Caudate nucleus (tissue), 63 donors: ENCODE measurements at places on chromosomes 12 and 14.

- DNase-seq, result no peak
These were observed 10.6 kb upstream of the NRDE2 start for GRCh38 chr14:90342327-90342726.

DNA sequence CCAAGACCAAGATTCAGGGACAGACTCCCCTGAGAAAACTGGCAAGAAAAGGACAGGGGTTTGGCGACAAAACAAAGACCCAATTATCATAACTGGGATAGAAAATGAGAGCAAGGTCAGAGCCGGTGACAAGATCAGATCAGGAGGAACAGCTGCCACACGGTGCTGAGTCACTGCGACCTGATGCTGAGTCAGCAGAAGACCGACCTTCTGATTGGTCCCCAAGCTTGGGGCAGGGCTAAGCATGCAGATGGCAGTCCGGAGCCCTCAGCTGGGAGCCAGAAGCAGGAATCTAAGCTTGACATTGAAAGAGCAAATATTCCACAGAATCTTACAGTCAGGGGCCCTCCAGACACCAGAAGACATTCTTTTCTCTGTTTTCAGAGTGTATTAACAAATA lies 19.1 kb upstream of the ARMH4 start:
- DNase-seq, result no peak

DNA sequence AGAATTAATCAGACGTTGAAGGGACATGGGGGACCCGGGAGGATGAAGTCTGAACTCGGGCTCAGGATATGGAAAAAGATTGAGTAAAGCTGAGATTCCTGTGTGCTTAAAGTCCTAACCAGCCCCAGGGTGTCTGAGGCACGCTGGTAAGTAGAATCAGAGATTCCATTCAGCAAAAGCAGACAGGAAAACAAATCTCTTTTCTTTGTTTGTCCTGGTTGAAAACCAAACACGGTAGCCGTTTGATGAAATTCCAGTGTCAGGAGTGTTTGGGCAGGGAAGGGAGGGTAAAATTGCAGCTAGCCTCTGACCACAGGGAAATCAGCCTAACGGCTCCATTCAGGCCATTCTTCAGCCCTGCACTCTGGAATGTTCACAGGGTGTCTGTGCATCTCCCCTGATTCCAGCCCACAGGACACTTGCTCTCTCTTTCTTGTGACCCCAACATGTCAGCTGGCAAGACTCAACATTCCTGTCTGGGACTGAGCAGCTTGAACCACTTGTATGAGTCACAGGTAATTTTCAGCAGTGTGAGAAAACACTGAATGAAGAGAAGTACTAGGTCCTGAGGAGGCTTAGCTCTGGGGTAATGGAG lies 31.0 kb downstream of the NINJ2 start:
- DNase-seq, result no peak

GRCh38 chr12:96338852-96339471 lies 61.3 kb downstream of the CDK17 start:
- no peak for DNase-seq

- peak; percentile 63 for DNase-seq
These were observed 6.0 kb upstream of the UBE2N start for GRCh38 chr12:93447555-93448290.

DNA sequence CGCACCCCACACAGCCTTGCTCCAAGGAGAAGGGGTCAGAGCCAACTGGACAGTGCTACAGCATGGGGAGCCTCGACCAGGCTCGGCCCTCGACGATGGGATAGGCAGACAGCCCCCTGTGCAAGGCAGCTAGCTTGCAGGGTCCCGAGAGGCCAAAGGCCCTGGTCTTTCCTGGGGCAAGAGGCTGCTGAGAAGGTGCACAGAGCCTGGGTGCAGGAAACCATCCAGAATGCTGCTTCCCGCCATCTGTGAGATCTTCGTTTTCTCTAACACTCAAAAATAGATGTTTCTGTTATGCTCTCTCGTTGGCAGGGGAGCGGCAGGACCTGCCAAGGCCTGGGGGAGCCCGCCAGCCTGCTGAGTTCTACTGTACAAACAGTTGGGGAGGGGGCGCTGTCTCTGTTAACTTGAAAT lies 168.0 kb upstream of the RTL1 start:
- DNase-seq, result no peak

- DNase-seq, result no peak
These were observed 34.2 kb downstream of the DHX37 start for GRCh38 chr12:124954771-124955170.

GRCh38 chr14:34699873-34700621 lies 14.3 kb downstream of the CFL2 start:
- no peak for DNase-seq

GRCh38 chr14:59273737-59274136 lies 85.3 kb downstream of the DAAM1 start:
- no peak for DNase-seq

- DNase-seq, result no peak
These were observed 27.5 kb downstream of the BCAT1 start for GRCh38 chr12:24921251-24922038.

DNA sequence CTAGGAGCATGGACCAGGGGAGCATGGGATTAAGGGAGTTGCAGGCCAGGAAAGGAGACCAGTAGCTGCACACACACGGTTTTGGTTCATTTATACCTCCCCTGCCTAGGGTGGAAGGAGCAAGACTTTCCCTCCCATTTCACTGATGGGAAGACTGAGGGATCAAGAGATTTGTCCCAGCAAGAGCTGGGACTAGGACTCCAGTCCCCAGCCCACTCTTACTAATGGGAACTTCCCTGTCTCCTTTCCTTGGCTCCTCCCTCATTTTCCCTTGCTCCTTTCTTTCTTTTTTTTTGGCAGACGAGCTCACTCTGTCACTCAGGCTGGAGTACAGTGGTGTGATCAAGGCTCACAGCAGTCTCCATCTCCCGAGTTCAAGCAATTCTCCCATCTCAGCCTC lies 13.0 kb downstream of the SCNN1A start:
- no peak for DNase-seq

DNA sequence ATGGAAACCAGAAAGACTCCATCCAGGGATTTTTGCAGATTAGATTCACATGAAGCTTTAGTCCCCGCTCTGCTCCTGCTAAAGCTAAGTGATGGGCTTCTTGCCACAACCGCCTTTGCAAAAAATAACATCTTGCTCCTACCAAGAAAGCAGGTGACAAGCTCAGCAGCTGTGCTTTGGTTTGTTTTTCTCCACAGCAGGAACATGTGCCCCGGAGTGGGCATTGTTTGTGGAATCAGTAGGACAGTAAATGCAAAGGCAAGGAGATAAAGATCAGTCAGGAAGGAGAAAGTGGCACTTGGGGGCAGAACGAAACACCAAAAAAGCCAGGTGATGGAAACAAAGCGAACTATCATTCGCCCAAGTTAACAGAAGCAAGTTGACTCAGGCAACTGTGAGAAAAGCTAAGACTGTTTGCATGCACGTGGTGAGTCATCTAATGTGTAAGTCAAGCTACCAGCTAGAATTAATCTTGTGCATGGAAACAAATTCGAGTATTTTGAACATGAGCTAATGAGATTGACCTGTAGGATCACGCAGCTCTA lies 165.5 kb upstream of the PLXNC1 start:
- DNase-seq, result no peak

DNA sequence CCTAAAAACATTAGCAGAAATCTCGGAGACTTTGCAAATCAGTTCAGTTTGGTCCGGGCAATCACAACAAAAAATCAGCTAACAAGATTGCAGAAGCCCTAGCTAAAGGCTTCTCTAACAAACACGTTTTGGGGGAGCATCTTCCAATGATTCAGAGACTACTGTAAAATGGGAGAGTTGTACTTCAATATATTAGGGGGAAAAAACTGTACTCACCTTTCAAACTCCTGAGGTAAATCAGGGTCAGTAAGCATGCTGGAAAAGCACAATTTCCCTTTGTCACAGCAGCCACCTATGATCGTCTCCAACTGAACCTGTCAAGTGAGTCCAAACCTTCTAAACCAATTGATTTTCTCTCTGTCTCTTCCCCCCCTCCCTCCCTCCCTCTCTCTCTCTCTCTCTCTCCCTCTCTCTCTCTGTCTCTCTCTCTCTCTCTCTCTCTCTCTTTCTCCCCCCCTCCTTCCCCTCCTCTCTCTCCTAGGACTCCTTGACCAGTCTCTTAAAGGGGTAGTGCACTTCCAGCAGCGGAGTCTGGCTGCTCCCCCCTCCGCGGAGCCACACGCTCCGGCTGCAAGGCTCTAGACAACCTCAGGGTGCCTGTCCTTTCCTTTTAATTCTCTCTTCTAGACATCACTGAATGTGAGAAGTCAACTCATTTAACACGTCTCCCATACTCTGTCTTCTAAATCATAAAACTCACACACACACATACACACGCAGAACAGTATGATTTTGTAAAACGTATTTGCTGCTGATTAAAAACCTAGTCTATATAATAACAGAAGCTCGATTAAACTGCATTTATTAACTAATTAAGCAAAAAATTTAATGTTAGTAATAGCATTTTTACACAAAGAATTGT lies at the start of gene SOX5:
Gene SOX5 (minus strand): TSS at position 323 of the 862 bp plus-strand sequence. CDS start 69 bp downstream, at position 254.
- no peak for DNase-seq

- DNase-seq, result no peak
These were observed 135.4 kb upstream of the NUDT4 start for GRCh38 chr12:93242154-93242972.

GRCh38 chr12:110543252-110543959 lies 39.7 kb downstream of the PPTC7 start:
- DNase-seq, result no peak

DNA sequence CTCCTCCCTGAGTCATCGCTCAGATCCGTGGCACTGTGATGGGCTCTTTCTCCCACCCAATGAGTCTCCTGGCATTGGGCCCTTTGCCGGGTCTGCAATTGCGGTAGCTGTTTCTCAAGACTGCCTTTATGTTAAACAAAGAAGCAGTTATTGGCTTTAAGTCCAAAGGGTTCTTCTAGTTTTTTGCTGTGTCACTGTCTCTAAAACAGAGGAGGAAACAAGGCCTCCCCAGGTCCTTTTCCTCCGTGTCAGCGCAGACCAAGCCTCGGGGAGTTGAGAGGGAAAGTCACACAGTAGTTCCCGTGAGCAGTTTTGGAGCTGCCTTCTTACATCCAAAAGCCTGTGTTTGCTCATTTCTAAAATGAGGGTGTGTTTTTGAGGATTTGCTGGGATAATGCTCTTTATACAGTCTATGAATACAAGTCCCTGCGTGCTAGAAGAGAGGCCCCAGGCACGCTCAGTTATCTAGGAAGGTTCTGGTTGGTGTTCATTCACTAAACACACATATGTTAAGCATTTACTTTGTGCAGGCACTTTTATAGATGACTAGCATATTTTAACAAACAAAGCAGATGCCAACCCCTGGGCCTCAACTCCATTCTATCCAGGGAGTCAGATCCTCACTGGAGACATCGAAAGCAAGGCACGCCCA lies 126.0 kb upstream of the PZP start:
- DNase-seq, result no peak

DNA sequence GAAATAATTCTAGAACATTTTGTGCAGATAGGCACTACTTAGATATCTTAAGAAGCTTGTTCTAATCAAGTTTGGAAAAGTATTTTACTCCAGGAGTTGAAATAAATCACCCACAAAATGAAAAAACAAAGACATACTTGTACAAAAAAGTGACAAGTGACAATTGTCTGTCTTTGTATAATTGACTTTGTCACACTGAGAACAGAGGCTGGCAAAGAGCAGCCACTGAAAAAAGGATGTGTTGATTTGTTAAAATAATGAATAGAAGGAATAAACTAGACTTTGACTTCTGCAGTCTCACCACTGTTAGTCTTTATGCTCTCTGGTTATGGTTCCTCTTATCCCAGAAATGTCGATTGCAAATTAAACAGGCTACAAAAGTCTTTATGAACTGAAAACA lies 77.6 kb downstream of the PTPRR start:
- DNase-seq, result no peak

DNA sequence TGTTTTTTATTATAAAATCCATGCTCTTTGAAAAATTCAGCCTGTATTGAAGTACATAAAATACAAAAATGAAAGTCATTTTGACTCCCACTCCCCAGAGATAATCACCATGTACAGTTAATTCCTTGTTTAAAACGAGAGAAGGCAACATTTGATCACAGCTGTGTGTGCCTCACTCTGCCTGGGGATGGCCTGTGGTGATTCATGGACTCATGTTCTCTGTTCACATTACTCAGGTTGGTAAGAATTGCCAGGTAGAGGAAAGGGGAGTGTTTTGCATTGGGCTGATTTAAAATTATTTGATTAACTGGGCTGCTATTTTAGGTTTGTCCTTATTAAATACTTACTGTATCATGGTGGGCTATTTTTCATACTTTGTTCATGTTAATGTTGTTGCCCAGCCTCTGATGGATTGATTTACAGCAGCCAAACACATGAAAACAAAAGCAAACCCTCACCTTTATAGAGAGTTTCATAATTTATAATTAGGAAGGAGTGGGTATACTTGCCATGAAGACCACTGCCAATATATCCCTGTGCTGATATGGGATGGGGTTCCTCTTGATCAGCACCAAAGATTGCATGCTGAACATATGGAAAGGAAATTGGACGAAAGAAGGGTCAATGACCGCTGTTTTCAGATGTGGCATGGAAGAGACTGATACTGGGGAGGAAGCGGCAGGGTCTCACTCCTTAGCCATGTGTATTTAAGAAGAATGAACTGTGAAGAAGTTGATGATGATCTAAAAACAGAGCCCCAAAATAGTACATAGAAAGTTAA lies 3.0 kb downstream of the ZBTB1 start:
- no peak for DNase-seq

- DNase-seq, result no peak
These were observed 70.0 kb downstream of the SYNE3 start for GRCh38 chr14:95446470-95446869.

DNA sequence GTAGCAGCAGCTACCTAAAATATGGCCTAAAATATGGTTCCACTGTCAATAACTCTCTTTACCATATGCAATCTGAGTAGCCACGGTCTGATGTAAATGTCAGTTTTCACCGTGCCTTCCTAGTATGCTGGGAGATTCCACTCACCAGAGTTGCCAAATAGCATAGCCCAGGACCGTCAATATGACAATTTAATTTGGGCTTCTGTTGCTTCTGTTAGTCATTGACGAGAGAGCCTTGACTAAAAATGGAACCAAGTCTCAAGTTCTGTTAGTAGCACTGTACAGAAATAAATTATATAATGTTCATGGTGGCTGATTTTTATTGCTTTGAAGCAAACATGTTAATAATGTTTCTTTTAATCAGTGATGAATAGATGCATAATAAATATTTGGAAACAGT lies 348.4 kb downstream of the BCAT1 start:
- DNase-seq, result no peak

DNA sequence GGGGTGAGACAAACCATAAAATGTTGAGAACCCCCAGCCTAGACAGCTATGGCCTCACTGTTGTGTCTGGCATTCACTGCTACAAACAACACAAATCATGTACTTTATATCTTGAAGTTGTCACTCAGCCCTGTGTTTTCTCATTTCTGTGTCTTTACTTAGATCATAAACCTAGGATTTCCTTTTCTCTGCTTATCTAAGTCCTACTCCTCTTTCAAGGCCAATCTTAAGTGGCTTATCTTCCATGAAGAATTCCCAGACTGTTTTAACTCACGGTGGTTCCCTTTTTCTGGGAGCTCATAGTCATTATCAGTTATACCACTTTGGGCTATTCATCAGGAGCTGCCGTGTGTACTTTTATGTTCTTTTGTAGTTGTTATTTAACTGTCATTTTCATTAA lies 42.1 kb downstream of the FLRT2 start:
- no peak for DNase-seq

GRCh38 chr12:90622431-90622830 lies 332.5 kb downstream of the CCER1 start:
- no peak for DNase-seq

- no peak for DNase-seq
These were observed 80.8 kb downstream of the MNAT1 start for GRCh38 chr14:60815371-60815770.
